ENCODE measurements at places on chromosomes 3 and 15.

GRCh38 chr3:45553469-45553974 lies 41.0 kb upstream of the LIMD1 start:
- DNase-seq, result no peak

GRCh38 chr3:11739123-11739522 lies 95.4 kb upstream of the VGLL4 start:
- no peak for DNase-seq

DNA sequence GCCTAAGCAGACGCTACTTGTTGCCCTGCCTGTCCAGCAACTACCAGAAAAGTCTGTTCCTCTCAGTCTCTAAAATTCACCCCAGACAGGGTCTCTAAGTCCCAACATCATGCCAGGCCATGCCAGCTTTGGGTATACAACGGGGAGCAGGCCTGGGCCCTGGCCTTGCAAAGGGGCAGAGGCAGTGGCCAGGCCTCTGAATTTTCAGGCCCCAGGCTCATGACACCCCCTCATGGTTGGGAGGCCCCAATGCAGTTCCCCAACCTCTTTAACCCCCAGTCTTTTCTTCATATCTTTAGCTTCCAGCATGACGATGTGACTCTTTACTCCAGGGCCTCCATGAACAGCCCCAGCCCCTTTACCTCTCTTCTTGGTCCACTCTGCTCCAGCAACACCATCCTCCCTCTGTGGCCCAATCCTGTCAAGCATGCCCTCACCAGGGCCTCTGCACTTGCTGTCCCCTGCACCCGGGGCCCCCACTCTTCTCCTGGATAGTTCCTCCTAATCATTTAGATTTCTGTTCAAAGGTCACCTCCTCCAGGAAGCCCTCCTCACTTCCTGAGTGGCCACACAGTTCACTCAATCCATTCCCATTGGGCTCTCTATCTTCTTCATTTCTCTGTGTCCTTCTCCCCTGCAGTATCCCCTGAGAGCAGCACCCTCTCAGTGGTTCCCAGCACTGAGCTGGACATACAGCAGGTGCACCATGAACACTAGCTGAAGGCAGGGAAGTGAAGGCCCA lies 4.8 kb downstream of the IQSEC1 start:
- no peak for DNase-seq

GRCh38 chr3:53192608-53193007 lies 31.6 kb downstream of the PRKCD start:
- DNase-seq, result no peak

DNA sequence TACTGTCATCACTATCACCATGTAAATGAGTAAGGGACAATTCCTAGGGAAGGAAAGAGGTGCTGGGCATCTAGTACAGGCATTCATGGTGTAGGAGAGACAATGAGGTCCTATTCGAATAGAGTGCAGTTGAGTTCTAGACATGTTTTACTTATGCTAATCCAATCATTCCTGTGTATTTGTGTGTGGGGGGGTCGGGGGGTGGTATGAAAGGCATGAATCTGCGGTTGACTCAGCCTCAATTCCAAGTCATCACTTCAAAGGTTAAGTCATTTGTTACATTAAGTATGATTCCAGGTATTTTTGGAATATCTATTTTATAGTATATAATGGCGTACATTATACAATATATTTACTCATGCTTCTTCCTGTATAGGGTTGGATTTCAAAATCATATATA lies 163.1 kb upstream of the GALNT15 start:
- no peak for DNase-seq

GRCh38 chr15:36810656-36811449 lies 231.4 kb downstream of the CDIN1 start:
- DNase-seq, result no peak

DNA sequence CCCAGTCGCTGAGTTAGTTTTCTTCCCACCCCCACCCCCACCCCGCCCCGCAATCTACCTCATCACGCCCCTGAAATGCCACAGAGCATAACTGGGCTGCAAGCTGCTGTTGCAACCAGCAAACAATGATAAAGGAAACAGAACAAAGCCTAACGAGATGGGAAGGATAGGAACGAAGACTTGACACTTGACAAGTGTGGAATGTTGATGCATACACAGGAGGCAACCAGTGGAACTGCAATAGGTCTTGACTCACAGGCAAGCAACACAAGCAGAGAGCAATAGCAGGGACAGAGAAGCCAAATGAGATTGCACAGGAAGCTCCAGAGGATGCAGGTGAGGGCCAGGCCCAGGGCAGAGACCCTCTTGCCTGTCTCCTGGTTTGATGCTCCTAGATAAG lies 225.9 kb downstream of the IGSF11 start:
- no peak for DNase-seq

DNA sequence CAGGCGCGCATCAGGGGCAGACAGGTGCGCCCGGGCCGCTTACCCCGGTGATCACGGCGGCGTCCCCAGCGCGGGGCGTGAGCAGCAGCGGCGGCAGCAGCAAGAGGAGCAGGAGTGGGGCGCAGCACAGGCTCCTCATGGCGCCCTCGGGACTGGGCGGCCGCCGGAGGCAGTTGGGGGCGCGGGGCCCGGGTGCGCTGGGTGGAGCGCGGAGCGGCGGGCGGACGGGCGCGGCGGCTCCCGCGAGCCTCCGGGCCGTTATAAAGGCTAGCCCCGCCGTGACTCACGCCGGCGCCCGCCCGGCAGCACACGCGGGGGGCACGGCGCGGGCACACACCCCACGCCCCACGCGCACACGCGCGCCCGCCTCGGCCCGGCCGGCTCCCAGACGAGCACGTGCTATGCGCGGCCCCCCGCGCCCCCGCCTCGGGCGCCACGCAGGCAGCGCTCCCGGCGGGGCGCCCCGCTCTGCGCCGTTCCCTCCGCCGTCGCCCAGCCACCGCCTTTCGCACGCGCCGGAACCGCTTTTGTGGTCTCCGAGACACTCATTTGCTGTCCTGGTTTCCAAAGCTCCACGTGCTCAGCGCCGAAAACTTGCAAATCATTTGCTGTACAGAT lies at the start of gene PROK2:
PROK2 (minus strand) TSS at position 235 of the 618 bp plus-strand sequence; CDS start at position 139, 96 bp downstream.
- no peak for DNase-seq

DNA sequence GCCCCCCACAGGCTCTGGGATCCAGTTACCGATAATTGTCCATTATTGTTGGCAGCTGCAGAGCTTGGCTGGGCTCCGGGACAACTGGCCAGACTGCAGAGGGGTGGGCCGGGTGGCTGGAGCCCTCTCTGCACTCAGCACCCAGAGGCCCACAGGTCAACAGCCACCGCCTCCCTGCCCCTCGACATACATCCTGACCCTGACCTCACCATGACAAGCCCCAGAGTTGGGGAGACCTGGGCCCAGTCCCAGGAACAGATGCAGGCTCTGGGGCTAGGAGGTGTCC lies 22.4 kb downstream of the PTH1R start:
- DNase-seq, result peak; percentile 17

GRCh38 chr3:196335503-196335948 lies 2.7 kb downstream of the TM4SF19 start:
- DNase-seq, result no peak

GRCh38 chr3:184812662-184813042 lies 686 bp downstream of the VPS8 start:
- peak; percentile 5 for DNase-seq

DNA sequence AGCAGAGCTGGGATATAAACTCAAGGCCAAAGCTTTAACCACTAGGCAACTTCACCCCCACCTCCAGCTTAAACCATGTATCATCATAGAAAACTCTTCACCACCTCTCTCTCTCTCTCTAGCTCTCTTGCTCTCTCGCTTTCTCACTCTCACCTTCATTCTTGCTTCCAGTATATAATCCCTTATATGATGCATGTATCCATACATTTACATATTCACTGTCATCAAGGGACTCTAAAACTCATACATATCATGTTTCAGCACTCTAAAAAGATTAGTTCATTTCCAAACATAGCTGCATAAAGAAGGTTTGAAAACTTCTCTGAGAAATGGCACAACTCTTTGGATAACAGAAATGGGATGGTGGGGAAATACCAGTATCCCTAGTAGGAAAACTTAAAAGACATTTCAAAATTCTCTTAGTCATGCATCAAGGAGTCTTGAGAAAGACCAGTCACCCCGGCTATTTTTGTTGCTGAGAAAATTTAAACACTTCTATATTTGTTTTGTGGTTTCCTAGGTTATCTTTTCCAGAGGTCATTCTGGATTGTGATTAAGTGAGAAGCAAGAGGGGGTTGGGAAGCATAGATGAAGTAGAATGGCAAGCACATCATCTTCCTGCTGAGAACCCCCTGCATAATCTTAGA lies 447.8 kb upstream of the THBS1 start:
- DNase-seq, result no peak

GRCh38 chr15:27232876-27233275 lies 261.9 kb downstream of the GABRG3 start:
- DNase-seq, result no peak

- no peak for DNase-seq
These were observed 10.3 kb upstream of the RHO start for GRCh38 chr3:129518038-129518561.
